ENCODE measurements at places on chromosomes 2 and 18.

DNA sequence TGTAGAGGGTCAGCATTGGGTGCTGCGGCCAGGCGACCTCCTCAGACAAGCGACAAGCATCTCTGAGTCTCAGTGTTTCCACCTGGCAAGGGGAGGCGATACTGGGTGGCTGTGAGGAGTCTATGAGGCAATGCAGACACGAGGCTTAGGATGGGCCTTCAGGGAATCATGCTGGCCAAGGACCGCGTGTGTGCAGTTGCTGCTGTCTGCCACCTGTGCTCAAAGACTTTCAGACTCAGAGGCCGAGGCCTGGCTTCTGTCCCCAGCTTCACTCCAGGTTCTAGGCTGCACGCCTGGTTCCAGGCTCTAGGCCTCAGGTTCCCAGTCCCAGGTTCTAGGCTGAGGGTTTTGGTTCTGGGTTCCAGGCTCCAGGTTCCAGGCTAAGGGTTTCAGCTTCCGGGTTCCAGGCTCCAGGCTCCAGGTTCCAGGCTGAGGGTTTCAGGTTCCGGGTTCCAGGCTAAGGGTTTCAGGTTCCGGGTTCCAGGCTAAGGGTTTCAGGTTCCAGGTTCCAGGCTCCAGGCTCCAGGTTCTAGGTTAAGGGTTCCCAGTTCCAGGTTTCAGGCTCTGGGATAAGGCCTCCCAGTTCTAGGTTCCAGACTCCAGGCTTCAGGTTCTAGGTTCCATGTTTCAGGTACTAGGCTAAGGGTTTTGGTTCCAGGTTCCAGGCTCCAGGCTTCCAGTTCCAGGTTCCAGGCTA lies 14.8 kb downstream of the LRRFIP1 start:
- no peak for DNase-seq

GRCh38 chr18:66676699-66677098 lies 72.8 kb upstream of the CDH19 start:
- no peak for DNase-seq

DNA sequence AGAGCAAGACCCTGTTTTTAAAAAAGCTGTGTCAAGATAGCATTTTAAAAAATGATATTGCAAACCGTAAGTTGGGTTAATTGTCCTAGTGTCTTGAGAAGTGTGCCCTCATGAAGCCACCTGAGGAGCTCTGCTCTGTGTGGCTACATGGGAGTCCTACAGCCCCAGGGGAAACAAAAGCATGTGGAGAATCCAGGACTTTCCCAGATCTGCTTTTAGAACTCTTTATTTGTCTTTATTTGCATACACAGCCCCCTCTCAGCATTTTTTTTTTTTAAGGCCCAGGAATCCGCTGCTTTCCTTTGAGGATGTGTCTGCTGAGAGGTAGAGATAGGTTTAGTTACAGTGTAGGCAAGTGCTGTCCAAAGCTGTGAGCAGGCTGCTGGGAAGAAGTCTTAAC lies 219.2 kb downstream of the FHOD3 start:
- no peak for DNase-seq

DNA sequence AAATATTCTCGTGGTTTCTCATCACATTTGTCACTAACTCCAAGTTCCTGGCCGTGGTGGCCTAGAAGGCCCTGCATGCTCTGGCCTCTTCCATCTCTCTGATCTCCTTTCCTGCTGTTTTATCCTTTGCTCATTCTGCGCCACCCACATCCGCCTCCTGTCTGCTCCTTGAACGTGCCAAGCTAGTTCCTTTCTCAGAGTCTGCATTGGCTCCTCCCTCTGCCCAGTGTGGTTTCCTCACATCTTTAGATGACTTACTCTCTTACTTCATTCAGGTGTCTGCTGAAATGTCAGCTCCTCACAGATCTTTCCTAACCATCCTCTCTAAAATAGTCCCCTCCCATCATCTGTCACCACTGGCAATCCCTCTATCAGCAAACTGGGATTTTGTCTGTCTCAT lies 158.6 kb upstream of the RBMS1 start:
- DNase-seq = peak; percentile 20

- DNase-seq = no peak
Measured at GRCh38 chr18:830315-830901, 18.4 kb upstream of the YES1 start.

DNA sequence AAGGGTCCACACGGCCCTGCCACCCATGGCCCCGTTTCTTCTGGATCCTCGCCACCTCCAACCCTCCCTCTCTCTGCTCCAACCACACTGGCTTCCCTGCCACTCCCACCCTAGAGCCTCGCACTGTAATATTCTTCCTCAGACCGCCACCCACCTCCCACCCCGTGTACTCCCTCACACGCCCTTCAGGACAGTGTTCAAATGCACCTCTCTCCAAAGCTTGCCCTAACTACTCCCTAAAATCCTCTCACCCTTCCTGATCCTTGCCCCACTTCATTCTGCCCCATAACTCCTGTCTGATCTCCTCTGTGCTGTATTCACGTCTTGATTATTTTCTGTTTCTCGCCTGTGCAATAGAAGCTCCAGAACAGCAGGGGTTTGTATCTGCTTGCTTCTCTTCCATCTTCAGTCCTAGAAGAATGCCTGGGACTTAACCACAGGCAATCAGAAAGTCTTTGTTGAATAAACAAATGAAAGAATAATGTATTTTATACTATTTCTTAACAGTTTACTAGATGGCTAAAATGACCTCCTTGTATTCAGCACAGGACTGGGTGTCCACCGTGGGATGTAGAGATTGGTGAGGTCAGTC lies 25.5 kb downstream of the EPB41L3 start:
- no peak for DNase-seq

DNA sequence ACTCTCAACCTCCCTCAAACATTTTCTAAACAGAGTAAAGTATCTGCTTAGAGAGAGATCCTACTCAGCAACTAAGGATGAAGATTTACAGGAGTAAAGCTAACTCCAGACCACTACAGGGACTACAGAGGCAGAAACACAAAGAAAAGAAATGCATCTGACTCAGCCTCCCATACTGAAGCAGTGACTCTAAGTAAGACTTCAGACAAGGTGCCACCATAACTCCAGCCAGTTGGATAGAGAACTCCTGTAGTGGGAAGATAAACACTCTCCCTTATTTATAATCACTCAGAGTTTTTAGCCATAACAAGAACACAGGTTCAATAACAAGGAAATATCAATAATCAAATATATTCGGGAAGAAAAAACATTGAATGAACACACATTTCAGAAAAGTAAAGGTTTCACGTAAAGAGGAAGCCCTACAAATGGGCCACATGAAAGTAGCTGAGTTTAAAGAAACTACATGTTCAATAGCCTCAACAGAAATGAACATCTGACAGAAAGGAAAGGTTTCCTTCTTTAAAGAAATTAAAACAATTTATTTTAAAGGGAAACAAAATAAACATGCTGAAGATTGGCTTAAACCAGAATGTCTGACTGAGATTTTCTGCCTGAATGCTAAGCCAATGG lies 519.9 kb downstream of the KCNJ3 start:
- no peak for DNase-seq

- no peak for DNase-seq
Measured at GRCh38 chr2:134324947-134325346, 71.1 kb downstream of the MGAT5 start.

- no peak for DNase-seq
Measured at GRCh38 chr18:6414118-6414722, 491 bp downstream of the L3MBTL4 start.

DNA sequence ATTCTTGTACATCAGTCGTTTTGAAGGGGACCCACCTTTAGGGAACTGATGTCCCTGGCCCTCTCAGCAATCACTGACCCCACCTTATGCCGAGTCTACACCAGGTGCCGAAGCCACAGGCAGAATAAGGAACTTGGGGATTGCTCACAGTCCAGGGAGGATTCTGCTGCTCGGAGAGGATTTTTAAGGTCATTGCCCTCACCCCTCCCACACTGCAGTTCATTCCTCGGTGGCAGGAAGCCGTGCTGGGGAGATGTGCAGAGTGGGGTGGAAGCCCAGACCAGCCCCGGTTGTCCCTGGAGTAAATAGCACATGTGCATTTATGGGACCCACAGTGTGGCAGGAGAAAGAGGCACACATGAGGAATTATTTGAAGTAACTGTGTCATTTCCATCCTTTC lies 50.4 kb downstream of the PLB1 start:
- no peak for DNase-seq

DNA sequence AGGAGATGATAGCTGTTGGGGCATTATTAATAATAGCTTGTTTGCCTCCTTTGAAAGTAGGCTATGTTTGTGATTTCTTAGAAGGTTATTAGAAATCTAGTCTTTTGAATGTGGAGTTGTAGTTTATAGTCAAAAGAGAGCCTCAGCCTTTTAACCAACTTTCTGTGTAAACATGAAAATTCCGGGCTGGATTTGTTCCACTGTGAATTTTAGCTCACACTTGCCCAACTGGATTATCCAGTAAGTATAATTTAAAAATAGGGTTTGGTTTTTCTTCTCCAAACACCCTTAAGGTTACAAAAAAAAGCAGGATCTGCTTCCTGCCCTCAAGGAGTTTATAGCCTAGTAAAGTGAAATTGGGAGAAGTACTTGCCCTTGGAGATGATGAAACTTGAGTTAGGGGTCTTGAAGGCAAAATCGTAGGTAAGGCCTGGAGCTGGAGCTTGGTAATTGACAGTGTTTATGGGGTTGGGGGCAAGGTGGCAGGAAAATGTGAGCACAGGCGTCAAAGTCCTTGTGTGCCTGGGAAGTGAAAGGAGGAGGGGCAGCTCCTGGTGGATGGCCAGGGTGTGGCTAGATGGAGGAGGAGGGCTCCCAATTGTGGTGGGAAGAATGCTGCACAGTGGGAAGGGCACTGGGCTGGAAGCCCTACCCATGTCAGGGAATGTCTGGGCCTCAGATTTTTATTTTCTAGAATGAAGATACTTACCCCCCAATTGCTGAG lies 21.3 kb downstream of the ITGA6 start:
- DNase-seq = no peak

DNA sequence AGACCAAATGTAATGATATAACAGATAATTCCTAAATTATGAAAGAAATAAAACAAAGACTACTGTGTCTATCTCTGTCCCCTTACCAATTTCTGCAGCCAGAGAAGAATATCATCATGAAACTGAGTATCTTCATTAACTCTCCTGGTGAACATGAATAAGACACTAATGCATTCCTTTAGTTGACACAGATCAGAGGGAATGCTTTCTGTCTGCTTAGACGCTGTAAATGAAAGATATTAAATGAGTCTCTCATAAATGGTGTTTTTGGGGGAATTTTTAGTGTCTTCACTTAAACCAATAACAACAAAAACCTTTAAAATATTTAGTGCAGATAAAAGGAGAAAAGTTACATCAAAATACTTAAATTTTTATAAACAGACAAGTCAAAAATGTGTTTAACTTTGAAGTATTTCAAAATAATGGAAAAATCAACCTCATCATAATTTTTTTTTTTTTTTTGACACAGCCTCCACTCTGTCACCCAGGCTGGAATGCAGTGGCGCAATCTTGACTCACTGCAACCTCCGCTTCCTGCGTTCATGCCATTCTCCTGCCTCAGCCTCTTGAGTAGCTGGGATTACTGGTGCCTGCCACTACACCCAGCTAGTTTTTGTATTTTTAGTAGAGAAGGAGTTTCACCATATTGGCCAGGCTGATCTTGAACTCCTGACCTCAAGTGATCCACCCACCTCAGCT lies 16.0 kb downstream of the EPG5 start:
- DNase-seq = no peak

GRCh38 chr18:41886126-41886807 lies 68.8 kb upstream of the PIK3C3 start:
- DNase-seq = no peak

GRCh38 chr2:187544371-187545080 lies 9.7 kb downstream of the TFPI start:
- DNase-seq = no peak

- DNase-seq = no peak
Measured at GRCh38 chr18:2902327-2902726, 55.5 kb downstream of the EMILIN2 start.

- no peak for DNase-seq
Measured at GRCh38 chr2:33437815-33438214, 38.6 kb upstream of the RASGRP3 start.

DNA sequence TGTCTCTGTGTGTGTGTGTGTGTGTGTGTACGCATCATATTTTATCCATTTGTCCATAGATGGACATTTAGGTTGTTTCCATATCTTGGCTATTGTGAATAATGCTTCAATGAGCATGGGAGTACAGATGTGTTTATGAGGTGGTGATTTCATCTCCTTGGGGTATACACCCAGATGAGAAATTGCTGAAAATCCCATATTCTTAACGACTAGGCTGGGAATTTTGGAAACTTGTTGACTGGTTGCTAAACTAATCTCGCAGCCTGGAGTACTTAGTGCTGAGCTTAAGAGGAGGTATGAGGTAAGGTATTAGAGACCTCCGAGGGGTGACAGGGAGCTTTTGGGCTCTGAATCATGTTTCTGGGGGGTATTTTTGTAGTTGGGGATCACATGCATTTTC lies 66.0 kb upstream of the SPRED2 start:
- DNase-seq = no peak

- no peak for DNase-seq
Measured at GRCh38 chr2:68769586-68770270, 35.1 kb downstream of the ARHGAP25 start.
